ENCODE measurements at places on chromosomes 2 and 18.

- peak; percentile 24 for DNase-seq
Measured at GRCh38 chr2:205680067-205680466, 2.2 kb upstream of the NRP2 start.

DNA sequence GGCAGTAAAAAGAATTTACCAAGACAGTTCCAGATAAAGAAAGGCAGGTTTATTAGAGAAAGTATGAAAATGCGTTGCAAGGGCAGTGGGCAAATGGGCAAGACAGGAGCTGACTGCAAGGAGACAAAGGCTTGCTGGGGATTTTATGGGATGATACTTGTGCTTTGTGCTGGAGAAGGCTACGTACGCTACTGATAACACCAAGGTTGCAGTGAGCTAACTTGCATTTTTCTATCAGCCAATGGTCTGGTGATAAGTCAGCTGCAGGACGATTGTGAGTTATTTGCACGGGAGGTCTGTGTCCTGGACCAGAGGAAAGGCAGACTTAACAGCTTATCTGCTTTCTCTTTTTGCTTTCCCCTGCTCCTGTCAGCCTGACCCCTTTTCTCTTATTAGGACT is 116.5 kb downstream of the PMS1 start:
- DNase-seq = no peak

GRCh38 chr2:161954103-161954502 is 119.9 kb downstream of the DPP4 start:
- no peak for DNase-seq

GRCh38 chr2:217370391-217370790 is 510.5 kb upstream of the TNP1 start:
- no peak for DNase-seq
